ENCODE measurements at places on chromosomes 13 and 19.

DNA sequence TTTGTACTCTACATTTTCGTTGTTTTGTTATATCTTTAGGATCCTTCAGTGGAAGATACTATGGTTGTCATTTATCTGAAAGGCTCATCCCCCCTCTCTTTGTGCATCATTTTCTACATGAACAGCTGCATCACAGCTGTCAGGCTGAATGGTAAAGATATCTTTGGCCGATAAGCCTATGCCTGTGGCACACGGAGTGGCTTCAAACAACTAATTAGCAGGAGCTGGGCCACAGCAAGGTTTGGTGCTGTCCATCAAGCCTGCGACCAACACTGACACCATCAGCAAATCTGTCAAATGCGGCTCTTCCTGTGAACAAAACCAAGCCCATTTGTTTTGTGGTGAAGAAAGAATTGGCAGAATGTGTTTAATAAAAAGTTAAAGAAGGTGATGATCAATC lies 334.4 kb downstream of the PCDH9 start:
- DNase-seq: no peak
- H3K4me3 ChIP-seq: no peak overlapping the region
- H3K36me3 ChIP-seq: no peaks in the 10 kb centered on the region
- no peaks in the 10 kb centered on the region for H3K27me3 ChIP-seq

DNA sequence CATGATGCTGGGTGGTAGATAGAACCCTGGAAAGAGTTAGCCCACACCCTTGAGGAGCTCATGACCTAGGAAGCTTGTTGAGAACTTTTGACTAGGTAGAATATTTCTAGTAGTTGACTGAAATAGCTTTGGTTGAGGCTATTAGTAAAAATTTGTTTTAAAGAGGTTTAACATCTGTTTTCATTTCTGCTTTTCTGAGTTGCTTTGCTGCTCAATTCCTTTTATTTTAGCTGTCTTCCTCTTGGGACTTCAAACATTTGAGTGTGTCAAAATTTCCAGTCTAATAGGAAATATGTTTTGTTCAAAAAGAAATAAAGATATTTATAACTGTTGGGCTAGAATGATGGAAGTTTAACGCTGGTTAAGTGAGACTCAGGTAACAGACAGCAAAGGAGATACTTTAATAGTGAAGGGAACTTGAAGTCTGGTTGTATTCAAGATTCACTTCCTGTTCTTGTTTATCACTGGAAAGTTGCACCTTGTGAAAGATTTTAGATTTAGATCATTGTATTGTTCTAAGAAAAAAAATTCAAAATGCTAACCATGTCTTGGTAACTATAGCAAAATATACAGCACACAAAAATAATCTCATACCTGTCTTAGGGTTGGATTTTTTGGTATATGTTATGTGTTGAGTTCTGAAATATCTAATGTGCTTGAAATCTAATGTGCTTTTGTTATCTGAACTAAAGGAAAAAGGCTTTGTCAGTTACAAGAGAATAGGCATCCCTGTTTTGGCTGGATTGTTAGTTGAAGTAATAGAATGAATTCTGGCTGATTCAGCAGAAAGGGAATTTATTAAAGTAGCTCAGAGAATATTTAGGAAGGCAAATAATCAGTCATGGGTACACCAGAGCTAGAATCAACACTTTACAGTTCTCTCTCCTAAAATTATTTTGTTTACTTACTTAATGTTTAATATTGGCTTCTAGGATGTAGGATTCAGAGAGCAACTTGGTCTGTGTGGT lies 24.4 kb upstream of the GPR18 start:
- H3K4me3 ChIP-seq: no peak overlapping the region
- no peak for DNase-seq
- no peaks in the 10 kb centered on the region for H3K4me1 ChIP-seq
- no peak overlapping the region for H3K27ac ChIP-seq
- no peaks in the 10 kb centered on the region for H3K36me3 ChIP-seq
- no peaks in the 10 kb centered on the region for H3K27me3 ChIP-seq

DNA sequence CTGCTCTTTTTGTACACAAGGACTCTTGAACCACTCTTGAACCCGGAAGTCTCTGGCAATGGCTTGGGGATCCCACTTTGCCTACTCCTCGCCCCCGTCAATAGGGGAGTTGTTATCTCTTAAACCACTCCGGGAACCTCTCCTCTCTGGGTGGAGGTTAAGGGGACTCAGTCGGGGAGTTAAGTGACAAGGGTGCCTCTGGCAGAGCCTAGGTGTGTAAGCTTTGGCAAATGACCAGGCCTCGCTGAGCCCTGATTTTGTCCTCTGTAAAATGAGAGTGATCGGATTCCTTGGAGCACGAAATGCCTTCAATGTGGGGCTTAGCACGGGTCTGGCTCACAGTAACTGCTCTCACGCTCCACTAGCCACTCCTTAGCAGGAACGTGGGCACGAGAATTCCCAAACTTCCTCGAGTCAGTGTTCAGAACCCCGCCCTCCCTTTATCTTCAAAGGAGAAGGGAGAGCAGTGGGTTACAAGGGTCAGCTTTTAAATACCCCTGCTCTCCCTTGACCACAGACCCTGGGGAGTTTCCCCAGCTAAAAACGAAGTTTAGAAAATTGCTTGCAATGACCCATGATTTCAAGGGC lies 193.3 kb downstream of the KATNAL1 start:
- peak overlapping the region; percentile 30 for H3K4me3 ChIP-seq
- no peak for DNase-seq
- H3K27ac ChIP-seq: no peak overlapping the region
- H3K27me3 ChIP-seq: no peaks in the 10 kb centered on the region
- no peaks in the 10 kb centered on the region for H3K36me3 ChIP-seq
- peaks cover 2% of the 10 kb centered on the region for H3K4me1 ChIP-seq

DNA sequence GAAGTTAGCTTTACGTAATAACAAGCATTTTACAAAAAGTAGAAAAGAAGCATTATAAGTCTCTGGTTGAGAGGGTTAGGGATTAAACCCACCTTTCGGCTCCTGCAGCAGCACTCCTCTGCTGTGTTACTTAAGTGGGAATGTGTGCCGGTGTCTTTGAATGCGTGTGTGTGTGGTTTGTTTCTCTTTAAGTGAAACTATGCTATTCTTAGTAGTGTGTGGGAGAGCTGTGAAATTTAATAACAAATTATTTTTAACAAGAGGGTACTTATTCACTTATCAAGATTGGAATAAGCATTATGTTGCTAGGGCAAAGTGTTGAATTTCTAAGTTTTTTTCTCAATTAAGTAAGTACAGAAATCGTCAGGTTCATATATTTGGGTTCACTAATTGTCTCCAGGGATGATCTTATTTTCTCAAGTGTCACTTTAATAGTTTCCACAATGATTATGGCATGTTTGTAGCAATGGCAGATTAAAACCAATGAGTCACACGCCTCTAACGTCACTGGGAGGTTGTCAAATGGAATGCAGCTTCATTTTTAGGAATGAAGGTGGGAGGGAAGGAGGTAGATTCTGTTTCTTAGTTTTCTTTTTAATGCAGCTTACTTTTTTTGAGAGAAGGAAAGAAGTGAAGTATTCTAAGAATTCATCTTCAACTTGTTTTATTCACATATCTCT lies 151.3 kb downstream of the LMO7 start:
- peaks cover 26% of the 10 kb centered on the region for H3K4me1 ChIP-seq
- no peak overlapping the region for H3K27ac ChIP-seq
- H3K36me3 ChIP-seq: peaks cover 2% of the 10 kb centered on the region
- no peaks in the 10 kb centered on the region for H3K27me3 ChIP-seq

DNA sequence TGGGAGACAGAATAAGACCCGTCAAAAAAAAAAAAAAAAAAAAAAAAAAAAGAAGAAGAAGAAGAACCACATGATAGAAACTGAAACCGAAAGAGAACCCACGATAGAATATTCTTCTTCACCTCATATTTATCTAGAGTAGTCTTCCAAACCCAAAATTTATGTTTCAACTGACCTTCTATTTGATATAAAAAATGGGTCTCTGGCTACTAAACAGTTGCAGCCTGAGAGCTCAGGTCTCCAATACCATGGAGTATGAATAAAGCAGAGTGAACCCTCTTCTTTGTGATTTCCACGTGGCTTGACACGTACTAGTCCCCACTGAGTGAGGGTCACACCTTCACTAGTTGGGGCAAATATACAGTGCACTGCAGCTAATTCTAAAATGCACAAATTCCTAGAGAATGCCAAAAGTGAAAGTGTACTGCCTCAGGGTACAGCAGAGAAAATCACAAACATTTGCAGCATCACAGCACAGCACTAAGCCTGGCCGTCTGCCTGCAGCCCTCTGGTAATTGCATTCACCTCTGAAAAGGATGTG lies 30.8 kb upstream of the RFC3 start:
- DNase-seq: no peak
- no peaks in the 10 kb centered on the region for H3K36me3 ChIP-seq
- no peaks in the 10 kb centered on the region for H3K4me1 ChIP-seq
- H3K27ac ChIP-seq: no peak overlapping the region

DNA sequence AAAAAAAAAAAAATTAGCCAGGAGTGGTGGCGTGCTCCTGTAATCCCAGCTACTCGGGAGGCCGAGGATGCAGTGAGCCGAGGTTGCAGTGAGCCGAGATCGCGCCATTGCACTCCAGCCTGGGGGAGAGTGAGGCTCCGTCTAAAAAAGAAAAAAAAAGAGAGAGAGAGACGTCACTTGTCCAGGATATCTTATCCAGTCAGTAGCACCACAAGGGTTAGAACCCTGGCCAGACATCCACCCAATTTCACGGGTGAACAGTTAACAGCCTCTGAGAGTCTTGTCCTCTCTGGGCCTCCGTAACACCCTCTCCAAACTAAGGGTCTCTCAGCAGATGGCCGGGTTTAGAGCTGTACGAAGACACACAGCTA lies 917 bp upstream of the CLPTM1 start:
- H3K27me3 ChIP-seq: no peaks in the 10 kb centered on the region
- no peaks in the 10 kb centered on the region for H3K36me3 ChIP-seq
- peaks cover 7% of the 10 kb centered on the region for H3K4me1 ChIP-seq
- H3K27ac ChIP-seq: peak overlapping the region; percentile 94
- no peak for DNase-seq

DNA sequence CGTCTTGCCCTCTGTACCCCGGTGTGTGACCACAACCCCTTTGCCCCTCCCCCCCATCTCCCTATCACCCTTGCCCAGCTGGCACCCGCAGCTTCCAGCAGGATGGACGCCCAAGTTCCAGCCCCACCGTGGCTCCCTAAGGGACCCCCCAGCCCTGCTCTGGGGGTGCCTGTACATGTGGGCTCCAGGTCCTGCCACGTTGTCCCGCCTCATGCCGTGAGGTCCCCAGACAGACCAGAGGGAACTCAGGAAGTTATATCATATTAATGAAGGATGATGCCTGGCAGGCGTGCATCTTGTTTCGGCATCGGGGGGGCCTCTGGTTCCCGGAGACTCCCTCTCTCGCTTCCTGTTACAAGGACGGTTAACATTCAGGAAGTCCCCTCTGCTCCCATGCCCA lies 1.6 kb upstream of the PTGIR start:
- H3K27me3 ChIP-seq: no peaks in the 10 kb centered on the region
- H3K36me3 ChIP-seq: peaks cover 3% of the 10 kb centered on the region
- no peak for DNase-seq
- H3K4me1 ChIP-seq: peaks cover 26% of the 10 kb centered on the region
- no peak overlapping the region for H3K4me3 ChIP-seq

- H3K27ac ChIP-seq: peak within 1 kb of the TSS; percentile 68
- H3K4me3 ChIP-seq: peak within 1 kb of the TSS; percentile 67
- H3K36me3 ChIP-seq: no peaks in the 10 kb centered on the region
- no peaks in the 10 kb centered on the region for H3K4me1 ChIP-seq
- no peaks in the 10 kb centered on the region for H3K27me3 ChIP-seq
- peak; percentile 52 for DNase-seq
Measured at GRCh38 chr13:35475960-35476943, at the start of gene MAB21L1. TSS of gene MAB21L1 (minus strand) at chr13:35476689. CDS start at chr13:35476138, 551 bp downstream.

DNA sequence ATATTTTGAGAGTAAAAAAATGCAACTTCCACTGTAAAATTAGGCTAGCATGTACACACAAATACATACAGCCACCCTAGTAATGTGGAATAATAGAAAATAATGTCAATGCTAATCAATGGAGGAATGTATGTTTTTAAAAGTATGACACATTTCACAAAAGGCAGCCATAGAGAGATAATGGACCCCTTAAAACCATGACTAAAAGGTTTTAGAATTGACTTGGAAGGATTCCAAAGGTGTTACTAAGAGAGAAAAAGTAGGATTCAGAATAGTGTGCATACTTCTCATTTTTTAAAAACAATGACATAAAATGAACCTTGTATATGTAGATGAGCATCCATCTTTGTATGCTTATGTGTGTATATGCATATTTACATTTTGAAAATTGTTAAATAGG lies 597.9 kb upstream of the PCDH9 start:
- no peaks in the 10 kb centered on the region for H3K27me3 ChIP-seq
- peak; percentile 71 for DNase-seq
- H3K27ac ChIP-seq: no peak overlapping the region
- no peak overlapping the region for H3K4me3 ChIP-seq

DNA sequence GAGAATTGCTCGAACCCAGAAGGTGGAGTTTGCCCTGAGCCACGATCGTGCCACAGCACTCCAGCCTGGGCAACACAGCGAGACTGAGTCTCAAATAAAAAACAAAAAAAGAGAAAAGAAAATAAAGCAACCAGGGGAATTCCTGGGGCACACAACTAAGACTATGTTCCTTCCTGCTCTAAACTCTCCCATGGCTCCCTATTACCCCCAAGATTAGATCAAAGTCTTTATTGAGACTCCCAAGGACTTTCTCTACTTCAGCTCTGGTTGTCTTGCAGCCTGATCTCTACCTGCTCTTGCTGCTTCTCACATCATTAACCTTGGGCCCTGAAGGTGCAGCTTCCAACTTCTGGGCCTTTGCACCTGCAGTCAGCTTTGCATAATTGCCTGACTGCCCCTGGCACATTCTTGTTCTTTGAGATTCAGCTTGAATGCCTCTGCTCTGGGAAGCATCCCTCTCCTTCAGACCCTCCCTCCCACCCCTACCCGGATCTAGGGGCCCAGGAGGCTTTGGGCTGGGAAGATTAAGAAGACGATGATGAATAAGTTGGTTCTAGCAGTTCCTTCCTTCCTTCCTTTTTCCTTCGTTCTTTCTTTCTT lies 16.8 kb upstream of the CERS4 start:
- H3K36me3 ChIP-seq: no peaks in the 10 kb centered on the region
- no peak for DNase-seq
- no peak overlapping the region for H3K27ac ChIP-seq
- H3K27me3 ChIP-seq: no peaks in the 10 kb centered on the region
- H3K4me3 ChIP-seq: no peak overlapping the region

GRCh38 chr19:2478756-2479555 lies 3.0 kb downstream of the GADD45B start:
- peak; percentile 74 for DNase-seq
- H3K27me3 ChIP-seq: no peaks in the 10 kb centered on the region
- peak overlapping the region; percentile 1 for H3K27ac ChIP-seq
- no peaks in the 10 kb centered on the region for H3K4me1 ChIP-seq

- no peak overlapping the region for H3K4me3 ChIP-seq
- no peaks in the 10 kb centered on the region for H3K4me1 ChIP-seq
- peaks cover 39% of the 10 kb centered on the region for H3K27me3 ChIP-seq
Measured at GRCh38 chr19:53961523-53962356, 997 bp upstream of the CACNG8 start.

DNA sequence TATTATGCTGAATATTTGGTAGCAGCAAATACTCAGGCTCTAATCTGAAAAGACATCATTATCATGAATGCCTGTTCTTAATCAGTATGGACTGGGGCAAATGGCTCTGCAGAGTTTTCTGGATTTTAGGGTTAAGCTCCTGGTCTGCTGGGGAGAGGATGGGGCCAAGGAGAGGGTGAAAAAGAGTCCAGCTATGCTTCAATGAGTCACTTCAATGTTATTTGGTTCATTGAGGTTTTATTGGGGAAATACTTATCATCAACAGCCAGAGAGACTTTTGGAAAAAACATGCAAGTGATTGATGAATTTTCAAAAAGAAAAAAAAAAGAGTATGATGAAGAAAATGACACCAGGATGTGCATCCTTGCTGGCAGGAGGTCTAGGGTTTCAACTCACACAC lies 278.3 kb downstream of the UQCRFS1 start:
- peaks cover 5% of the 10 kb centered on the region for H3K4me1 ChIP-seq
- no peak overlapping the region for H3K4me3 ChIP-seq
- H3K27me3 ChIP-seq: no peaks in the 10 kb centered on the region
- no peaks in the 10 kb centered on the region for H3K36me3 ChIP-seq
- peak; percentile 4 for DNase-seq
- no peak overlapping the region for H3K27ac ChIP-seq

Data from fibroblast of lung (primary cell).